ENCODE measurements at places on chromosomes 4 and X. TPM values are rescaled to one million over a fixed set of nuclear protein-coding genes. Genes with fewer than 3 reads are reported as not detected.

The GPRASP3 gene
- total RNA-seq: 4.8 TPM

The TRIM2 gene
- total RNA-seq: 20.2 TPM

The MID1 gene
- total RNA-seq: 9.4 TPM

The PDGFRA gene
- total RNA-seq: 24.8 TPM

The HELT gene
- total RNA-seq: not detected

The CTAG1B gene
- not detected for total RNA-seq

All from left ventricle myocardium inferior (tissue), 1 donor.